ENCODE measurements at places on chromosomes 1 and 21.

GRCh38 chr1:204782118-204782700 lies 88.5 kb upstream of the NFASC start:
- DNase-seq: no peak
- no peak overlapping the region for H3K4me3 ChIP-seq
- H3K27me3 ChIP-seq: no peaks in the 10 kb centered on the region
- H3K36me3 ChIP-seq: no peaks in the 10 kb centered on the region

DNA sequence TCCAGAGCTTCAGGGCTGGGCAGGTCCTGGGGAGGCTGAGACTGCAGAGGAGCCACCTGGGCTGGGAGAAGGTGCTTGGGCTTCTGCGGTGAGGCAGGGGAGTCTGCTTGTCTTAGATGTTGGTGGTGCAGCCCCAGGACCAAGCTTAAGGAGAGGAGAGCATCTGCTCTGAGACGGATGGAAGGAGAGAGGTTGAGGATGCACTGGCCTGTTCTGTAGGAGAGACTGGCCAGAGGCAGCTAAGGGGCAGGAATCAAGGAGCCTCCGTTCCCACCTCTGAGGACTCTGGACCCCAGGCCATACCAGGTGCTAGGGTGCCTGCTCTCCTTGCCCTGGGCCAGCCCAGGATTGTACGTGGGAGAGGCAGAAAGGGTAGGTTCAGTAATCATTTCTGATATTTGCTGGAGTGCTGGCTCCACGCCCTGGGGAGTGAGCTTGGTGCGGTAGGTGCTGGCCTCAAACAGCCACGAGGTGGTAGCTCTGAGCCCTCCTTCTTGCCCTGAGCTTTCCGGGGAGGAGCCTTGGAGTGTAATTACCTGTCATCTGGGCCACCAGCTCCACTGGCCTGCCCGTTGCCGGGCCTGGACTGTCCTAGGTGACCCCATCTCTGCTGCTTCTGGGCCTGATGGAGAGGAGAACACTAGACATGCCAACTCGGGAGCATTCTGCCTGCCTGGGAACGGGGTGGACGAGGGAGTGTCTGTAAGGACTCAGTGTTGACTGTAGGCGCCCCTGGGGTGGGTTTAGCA lies 9.3 kb downstream of the MYBPH start:
- no peaks in the 10 kb centered on the region for H3K4me1 ChIP-seq
- H3K27ac ChIP-seq: no peak overlapping the region
- H3K4me3 ChIP-seq: no peak overlapping the region
- H3K27me3 ChIP-seq: no peaks in the 10 kb centered on the region
- no peaks in the 10 kb centered on the region for H3K36me3 ChIP-seq
- DNase-seq: no peak

- H3K4me1 ChIP-seq: no peaks in the 10 kb centered on the region
- H3K27me3 ChIP-seq: no peaks in the 10 kb centered on the region
- no peak for DNase-seq
- no peak overlapping the region for H3K4me3 ChIP-seq
- no peak overlapping the region for H3K27ac ChIP-seq
These were observed 43.0 kb downstream of the GNG12 start for GRCh38 chr1:67790201-67790692.

GRCh38 chr1:202662081-202662480 lies 48.2 kb downstream of the SYT2 start:
- no peaks in the 10 kb centered on the region for H3K4me1 ChIP-seq
- peaks cover 16% of the 10 kb centered on the region for H3K27me3 ChIP-seq
- no peak overlapping the region for H3K4me3 ChIP-seq
- H3K27ac ChIP-seq: no peak overlapping the region
- no peak for DNase-seq

GRCh38 chr1:115456441-115456961 lies 118.5 kb upstream of the NGF start:
- DNase-seq: no peak
- H3K36me3 ChIP-seq: no peaks in the 10 kb centered on the region
- no peak overlapping the region for H3K27ac ChIP-seq
- H3K4me1 ChIP-seq: no peaks in the 10 kb centered on the region
- H3K4me3 ChIP-seq: no peak overlapping the region
